NCI-H510A (cell line): ENCODE measurements at places on chromosomes 12 and 14.

GRCh38 chr14:61347826-61348443 lies 26.6 kb downstream of the PRKCH start:
- DNase-seq: no peak

DNA sequence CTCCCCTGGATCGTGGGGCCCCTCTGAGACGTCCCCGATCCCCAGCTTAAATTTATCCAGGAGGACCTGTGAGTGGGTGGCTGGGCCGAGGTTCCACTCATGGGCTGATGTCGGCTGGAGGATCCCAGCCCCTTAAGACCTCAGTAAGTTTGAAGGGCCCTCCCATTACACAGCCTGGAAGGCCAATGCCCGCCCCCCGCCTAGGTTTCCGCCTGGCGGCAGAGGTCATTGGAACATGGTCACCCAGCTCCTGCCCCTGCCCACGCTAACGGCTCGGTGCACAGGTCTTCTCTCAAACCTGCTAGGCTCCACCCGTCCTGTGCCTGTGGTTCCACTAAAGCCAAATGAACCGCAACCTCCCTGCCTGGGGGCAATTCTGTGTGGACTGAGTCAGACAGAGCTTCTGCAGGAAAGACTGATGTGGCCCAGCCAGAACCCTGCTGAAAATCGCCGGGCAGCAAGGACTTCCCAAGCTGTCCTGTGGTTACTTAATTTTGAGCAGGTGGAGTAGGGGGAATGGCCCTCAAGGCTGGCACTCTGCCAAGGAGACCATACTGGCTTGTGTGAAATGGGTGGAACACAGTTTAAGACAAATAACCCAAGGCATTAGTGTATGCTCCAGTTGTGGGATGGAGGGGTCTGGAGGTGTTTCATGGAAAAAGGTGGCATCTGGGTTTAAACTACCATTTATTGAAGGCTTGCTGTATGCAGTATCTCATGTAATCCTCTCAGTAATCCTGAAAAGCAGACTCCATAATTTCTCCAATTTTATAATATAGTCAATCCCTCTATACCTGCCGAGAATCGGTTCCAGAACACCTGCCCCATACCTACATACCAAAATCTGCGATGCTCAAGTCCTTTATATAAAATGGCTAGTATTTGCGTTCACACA lies 903 bp upstream of the NT5DC3 start:
- no peak for DNase-seq

DNA sequence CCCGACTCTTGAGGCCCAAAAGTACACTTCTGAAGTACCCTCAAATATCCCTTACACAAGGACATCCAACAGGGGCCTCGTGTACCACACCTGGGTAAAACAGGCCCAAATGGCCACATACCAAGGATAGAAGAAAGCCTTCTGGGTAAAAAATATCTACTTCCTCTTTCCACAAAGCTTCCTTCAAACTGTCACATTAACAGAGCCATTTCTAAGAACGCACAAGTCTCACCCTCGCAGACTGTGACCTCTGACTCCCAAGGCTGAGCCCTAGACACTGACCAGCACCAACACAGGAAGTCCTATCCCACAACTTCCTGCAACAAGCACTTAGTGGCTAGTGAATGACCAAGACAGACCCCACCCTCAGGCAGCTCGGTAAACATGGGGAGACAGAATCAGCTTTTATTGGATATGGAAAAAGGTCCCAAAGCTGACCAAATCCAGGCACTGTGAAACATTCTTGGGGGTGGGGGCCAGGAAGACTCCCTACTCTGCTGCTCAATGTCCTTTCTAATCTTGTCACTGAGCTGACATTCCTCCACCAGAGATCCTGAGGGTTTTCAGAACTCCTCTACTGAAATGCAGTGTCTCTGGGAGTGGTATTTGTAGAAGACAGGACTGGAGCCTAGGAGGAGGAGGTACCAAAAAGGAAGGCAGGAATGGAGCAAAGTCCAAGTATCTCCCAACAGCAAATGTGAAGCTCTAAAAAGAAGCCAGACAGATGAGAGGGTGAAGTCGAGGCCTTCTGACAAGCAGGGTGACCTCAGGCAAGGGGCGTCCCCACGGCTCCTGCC lies 15.9 kb downstream of the KCTD10 start:
- DNase-seq: no peak

GRCh38 chr12:25100194-25101091 lies 94.5 kb downstream of the DNAI7 start:
- DNase-seq: no peak

DNA sequence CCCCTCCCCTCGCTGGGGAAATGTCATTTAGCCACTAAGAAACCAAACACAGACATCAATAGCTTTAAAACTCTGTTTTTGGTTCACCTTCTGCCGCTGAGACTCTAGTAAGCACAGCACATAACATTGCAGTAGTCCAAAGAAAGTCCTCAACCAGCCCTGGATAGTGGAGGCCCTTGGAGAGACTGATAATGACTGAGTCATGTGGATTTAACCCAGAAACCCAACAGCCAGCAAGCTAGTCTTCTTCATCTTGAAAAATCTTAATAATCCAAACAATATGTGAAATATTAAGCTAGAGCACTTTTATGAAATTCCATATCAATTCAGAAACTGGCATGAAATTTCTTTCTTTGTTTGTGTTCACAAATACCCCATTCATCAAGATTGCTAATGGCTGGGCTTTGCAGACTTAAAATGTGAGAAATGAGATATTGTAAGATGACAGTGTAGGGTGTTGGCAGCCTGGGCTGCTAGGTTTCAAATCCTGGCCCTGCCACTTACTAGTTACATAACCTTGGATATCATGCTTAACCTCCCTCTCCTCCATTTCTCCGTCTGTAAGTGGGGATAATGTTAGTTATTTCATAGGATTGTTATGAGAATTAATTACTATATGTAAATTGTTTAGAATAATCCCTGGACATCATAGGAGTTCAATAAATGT lies 40.1 kb downstream of the RERG start:
- no peak for DNase-seq

- no peak for DNase-seq
These were observed 166.2 kb downstream of the PAX9 start for GRCh38 chr14:36827861-36828260.

- no peak for DNase-seq
These were observed 12.5 kb upstream of the TMEM119 start for GRCh38 chr12:108610336-108610815.

DNA sequence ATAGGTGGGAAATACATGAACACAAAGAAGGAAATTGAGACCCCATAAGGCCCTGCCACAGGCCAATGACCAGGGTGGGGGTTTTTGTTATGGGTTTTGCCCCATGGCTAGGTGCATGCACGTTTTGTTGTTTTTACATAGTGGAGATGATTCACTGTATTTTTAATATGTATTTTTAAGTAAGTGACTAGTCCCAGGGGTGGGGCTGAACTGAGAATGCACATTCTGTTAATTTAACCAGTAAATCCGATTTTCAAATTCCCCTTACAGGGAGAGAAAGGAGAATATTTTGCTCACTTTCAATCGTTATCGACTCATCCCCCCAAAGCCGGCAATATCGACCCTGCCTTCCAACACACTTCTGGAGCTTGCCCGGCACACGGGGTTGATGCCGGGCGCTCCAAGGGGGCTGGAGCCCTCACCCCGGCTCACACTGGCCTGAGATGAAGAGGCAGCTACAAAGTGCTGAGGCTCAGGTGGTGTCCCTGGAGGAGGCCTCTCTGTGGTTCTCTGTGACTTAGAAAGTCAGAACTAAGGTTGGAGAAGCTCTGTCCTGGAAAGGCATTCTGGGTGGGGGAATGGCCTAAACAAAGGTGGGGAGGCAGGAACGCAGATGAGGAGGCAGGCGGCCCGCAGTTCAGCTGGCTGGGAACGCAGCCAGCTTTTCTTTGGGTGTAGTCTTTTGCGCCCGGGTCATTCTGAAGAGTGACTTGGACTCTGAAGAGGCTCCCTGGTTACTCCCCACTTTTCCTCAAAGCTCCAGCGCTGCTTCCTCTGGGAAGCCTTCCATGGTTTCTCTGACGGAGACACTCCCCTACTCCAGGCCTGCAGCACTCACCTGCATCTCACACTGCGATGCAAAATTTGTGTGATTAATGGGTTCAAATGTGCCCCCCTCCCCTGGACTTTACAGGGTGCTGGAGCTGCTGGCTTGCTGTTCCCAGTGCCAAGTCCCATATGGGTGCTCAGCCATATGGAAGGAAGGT lies 50.7 kb upstream of the DLK1 start:
- no peak for DNase-seq

DNA sequence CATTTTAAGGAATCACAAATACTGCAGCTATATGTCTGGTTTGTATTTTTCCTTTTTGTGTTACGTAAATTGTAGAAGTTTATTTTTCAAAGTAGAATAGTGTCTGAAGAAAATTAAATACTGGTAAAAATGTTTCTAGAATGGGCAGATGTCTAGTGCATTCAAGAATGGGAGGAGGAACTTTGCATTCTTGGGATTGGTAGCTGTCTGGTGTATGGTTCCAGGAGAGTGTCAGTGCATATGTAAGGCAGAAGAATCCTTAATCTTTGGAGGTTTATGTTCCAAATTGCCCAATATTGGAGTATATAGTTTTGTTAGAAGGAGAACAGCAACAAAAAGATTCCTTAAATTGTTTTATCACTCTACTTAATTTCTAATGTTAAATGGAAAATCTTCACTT lies 13.5 kb downstream of the PAPOLA start:
- no peak for DNase-seq

- DNase-seq: no peak
These were observed 16.8 kb upstream of the ITPK1 start for GRCh38 chr14:93132472-93133065.

GRCh38 chr12:104929977-104930376 lies 28.1 kb downstream of the SLC41A2 start:
- no peak for DNase-seq

DNA sequence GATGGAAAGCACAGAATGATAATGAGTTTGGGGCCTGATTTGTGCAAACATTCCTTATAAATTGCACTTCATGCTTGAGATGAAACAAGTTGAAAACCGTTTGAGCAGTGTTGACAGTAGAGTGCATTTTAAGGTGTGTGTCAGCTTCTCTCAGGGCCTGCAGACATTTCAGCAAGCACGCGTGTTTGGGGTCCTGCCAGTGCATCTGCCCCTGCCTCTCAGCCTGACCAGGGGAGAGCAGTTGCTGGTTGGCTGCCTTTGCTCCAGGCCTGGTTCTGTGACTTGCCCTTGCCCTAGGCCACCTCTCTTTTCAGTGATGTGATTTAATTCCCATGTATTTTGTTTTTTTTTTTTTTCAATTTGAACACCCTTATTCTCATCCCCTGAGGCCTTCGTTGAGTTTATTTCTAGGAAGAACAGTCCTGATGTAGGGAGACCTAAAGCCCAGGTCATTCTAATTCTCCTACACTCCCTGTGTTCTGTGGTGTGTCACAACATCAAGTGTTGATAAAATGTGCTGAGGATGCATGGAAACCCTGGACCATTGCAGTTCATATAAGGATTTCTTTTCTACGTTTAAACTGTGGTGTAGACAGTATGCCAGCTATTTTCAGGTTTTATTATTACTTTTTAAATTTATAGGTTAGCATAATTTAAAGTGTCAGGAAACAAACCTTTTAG lies 40.1 kb upstream of the AMN start:
- DNase-seq: no peak

GRCh38 chr12:124150168-124150567 lies 144.7 kb upstream of the RFLNA start:
- no peak for DNase-seq

DNA sequence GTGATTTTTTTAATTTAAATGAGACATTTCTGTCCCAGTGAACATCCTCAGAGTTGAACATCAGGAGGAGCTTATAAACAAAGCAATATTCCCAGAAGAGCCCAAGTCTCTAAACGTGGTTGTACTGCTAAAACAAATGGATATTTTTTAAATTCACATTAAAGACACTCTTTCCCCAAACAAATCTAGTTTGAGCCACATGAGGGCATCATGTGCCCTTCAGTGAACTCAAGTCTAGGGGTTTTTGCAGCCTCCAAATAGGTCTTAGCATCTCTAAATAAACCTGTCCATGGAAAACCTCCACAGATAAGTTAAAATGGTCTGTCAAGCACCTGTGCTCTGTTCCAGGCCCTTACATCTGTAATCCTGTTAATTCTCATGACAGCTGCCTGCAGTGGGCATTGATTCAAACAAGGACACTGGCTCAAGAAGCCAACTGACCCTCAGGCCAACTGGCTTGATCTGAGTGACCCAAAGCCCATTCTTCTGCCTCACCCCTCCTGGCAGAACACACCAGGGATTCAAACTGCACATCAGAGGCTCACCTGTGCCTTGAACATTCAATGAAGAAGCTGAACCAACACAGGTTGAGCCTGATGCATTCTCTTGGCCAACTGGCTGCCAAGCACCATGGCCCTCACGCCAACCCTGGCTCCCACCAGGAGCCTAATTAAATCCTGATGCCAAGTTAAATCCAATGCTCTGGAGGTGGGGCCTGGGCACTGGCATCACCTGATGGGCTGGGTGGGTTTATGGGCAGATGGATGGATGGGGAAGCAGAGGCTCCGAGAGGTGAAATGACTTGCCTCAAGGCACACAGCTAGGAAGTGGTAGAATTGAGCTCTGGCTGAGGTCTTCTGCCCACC lies 8.6 kb downstream of the ISCU start:
- no peak for DNase-seq

GRCh38 chr14:35879151-35879648 lies 53.1 kb downstream of the BRMS1L start:
- no peak for DNase-seq

DNA sequence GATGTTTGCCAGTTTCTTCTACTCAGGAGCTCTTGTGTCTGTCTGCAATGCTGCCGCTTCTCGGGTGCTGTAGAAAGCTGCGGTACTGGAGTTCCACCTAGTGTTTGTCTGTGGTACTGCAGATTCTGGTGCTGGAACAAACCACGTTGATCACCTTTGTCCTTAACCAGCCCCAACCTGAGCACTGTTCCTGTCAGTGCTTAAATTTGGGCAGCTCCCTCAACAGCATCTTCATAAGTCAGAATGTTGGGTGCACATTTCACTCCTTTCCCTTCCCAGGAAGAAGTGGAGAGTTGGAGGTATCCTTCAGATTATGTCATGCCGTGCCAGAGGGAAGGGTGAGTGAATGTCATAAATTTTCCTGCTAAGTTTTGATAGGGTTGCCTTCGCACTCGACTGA lies 48.7 kb upstream of the LALBA start:
- DNase-seq: peak; percentile 36

GRCh38 chr12:27564612-27565213 lies 40.7 kb downstream of the PPFIBP1 start:
- DNase-seq: no peak
